ENCODE measurements at places on chromosomes 11 and 22. TPM values are rescaled to one million over a fixed set of nuclear protein-coding genes. Genes with fewer than 3 reads are reported as not detected.
A peak's percentile ranks its signal among the peaks of the same experiment; 100 is the strongest.

DNA sequence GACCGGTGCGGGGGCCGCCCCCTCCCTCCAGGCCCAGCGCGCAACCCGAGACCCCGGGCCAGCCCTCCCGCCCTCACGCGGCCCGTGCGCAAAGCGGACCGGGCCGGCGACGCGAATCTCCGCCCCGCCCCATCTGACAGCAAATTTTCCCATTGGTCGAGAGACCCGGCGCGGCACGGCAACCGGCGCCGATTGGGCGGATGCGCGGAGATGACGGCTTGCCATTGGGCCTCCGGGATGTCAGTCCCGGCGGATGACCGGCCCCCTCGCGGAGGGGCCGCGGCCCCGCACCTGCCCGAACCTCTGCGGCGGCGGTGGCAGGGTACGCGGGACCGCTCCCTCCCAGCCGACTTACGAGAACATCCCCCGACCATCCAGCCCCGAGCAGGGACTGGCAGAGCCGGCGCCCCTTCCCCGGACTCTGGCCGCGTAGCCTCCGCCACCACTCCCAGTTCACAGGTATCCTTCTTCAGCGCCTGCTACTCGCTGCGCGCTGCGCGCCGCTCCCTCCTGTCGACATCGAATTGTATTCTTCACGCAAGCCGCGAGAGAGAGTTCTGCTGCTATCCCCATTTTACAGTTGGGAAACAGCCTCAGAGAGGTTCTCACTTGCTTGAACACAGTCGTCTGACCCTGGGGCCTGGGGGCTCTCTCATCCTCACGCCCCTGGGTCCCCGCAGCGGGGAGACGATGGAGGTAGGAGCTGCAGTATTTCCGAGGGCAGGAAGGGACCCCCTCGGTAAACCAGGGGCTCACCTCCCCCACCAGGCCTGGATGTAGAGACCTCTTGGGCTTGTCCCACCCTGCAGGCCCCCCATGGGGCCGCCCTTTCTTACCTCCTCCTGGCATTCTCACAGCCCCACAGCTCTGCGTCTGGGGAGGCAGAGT, at the start of gene ARVCF:
Gene ARVCF (minus strand): TSS at position 90 of the 888 bp plus-strand sequence. CDS start 26,029 bp downstream, outside the sequence.
- peaks cover 26% of the 10 kb centered on the region for H3K4me1 ChIP-seq
- DNase-seq, result peak; percentile 94
- peak within 1 kb of the TSS; percentile 73 for H3K4me3 ChIP-seq
- H3K36me3 ChIP-seq, result no peaks in the 10 kb centered on the region

DNA sequence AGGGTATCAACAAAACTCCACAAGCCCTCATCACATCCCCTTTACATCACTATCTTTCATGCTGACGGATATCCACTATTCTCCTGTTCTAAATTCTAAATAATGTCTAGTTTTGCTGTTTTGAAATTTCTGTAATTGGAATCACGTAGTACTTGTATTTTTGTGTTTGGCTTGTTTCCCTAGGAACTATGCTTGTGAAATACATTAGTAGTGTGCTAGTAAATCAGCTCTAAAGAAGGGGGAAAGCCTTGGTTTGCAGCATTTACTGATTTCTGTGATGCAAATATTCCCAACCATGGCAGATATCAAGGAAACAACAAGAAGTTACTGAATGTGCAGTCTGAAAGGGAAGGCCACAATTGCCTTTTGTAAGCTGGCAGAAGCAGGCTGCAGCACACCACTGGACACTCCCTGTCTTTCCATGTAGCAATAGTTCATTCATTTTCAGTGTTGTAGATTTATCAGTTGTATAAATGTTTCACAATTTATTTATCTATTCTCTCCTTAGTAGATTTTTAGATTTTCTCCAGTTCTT, 4.7 kb upstream of the FOLH1 start:
- no peaks in the 10 kb centered on the region for H3K36me3 ChIP-seq
- no peaks in the 10 kb centered on the region for H3K4me1 ChIP-seq
- no peak overlapping the region for H3K27ac ChIP-seq

DNA sequence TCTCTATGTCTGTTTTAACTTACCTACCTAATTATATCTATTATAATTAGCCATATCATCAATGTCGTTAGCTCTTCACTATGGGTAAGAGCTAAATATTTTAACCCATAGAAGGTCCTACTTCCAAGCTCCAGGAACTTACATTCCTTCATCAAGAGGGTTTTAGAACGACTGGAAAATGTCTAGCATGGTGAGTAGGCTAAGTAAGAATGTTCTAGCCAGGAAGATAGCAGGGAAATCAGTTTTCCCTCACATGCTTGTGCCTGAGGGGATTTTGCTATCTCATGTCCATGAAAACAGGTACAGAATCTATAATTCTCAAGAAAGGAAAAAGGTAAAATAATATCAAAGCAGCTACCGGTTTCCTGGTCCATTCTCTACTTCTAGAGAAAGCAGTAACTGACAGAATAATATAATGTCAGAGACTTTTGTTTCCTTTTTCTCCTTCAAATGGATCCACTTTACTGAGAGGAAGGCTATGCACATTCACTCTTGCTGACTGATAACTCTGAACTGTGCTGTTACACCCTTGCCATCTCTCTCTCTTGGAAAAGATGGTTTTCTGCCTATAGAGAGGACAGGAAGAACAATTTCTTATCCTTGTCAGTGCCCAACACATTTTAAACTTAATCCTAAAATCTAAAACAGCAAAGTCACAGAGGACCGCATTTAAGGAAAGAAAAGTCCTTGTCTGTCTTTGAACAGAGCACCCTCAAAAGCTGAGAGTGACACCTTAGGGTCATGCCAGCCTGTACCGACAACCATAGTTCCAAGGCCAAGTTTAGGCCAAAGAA, 67.0 kb downstream of the MAML2 start:
- H3K27ac ChIP-seq, result peak overlapping the region; percentile 21
- DNase-seq, result no peak
- no peak overlapping the region for H3K4me3 ChIP-seq
- H3K27me3 ChIP-seq, result no peaks in the 10 kb centered on the region
- peaks cover 57% of the 10 kb centered on the region for H3K4me1 ChIP-seq
- no peaks in the 10 kb centered on the region for H3K36me3 ChIP-seq

The CCDC117 gene
- 16.8 TPM for total RNA-seq

GRCh38 chr11:96065379-96065778, 141.5 kb upstream of the MTMR2 start:
- no peak for DNase-seq
- no peaks in the 10 kb centered on the region for H3K27me3 ChIP-seq
- H3K4me1 ChIP-seq, result no peaks in the 10 kb centered on the region
- no peak overlapping the region for H3K27ac ChIP-seq
- no peak overlapping the region for H3K4me3 ChIP-seq

GRCh38 chr22:41925783-41926460, 684 bp downstream of the TNFRSF13C start:
- H3K27me3 ChIP-seq, result peaks cover 45% of the 10 kb centered on the region
- no peaks in the 10 kb centered on the region for H3K36me3 ChIP-seq
- H3K27ac ChIP-seq, result peak overlapping the region; percentile 34
- H3K4me3 ChIP-seq, result peak overlapping the region; percentile 14
- DNase-seq, result peak; percentile 87
- H3K4me1 ChIP-seq, result peaks cover 13% of the 10 kb centered on the region

DNA sequence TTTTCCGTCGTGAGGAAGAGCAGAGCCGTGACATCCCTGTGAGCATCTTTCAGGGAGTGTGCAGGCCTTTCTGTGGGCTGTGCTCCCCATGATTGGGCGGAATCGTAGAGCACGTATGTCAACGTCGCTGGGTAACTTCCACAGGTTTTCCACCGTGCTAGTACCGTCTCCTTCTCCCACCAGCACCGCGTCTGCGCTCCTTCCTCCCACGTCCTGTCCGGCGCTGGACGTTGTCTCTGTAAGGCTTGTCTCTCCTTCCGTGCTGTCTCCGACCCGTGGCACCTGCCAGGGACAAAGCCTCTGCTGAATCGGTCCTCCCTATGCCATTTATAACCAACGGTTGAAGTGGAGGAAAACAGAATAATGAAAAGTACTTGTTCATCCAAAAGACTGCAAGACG, 386.7 kb downstream of the BRD1 start:
- H3K36me3 ChIP-seq, result no peaks in the 10 kb centered on the region
- no peak overlapping the region for H3K27ac ChIP-seq

GRCh38 chr22:49779211-49779610, 48.5 kb downstream of the BRD1 start:
- H3K27ac ChIP-seq, result no peak overlapping the region
- peaks cover 8% of the 10 kb centered on the region for H3K4me1 ChIP-seq
- no peaks in the 10 kb centered on the region for H3K36me3 ChIP-seq
- DNase-seq, result no peak
- no peaks in the 10 kb centered on the region for H3K27me3 ChIP-seq

GRCh38 chr11:128194216-128194615, 393.1 kb downstream of the ETS1 start:
- H3K36me3 ChIP-seq, result no peaks in the 10 kb centered on the region
- no peak overlapping the region for H3K4me3 ChIP-seq
- DNase-seq, result no peak

- H3K4me1 ChIP-seq, result peaks cover 20% of the 10 kb centered on the region
- H3K27ac ChIP-seq, result no peak overlapping the region
- no peaks in the 10 kb centered on the region for H3K36me3 ChIP-seq
- H3K4me3 ChIP-seq, result no peak overlapping the region
- peak; percentile 73 for DNase-seq
Measured at GRCh38 chr11:1260023-1260501, 37.2 kb downstream of the MUC5B start.

The SULT4A1 gene
- 0.68 TPM for total RNA-seq

- peaks cover 12% of the 10 kb centered on the region for H3K4me1 ChIP-seq
- H3K27ac ChIP-seq, result peak overlapping the region; percentile 84
- no peaks in the 10 kb centered on the region for H3K27me3 ChIP-seq
- DNase-seq, result peak; percentile 72
- H3K36me3 ChIP-seq, result no peaks in the 10 kb centered on the region
- no peak overlapping the region for H3K4me3 ChIP-seq
Measured at GRCh38 chr11:34600339-34601084, 20.4 kb upstream of the EHF start.

The MS4A14 gene
- total RNA-seq, result 2.7 TPM

The ADORA2A gene
- total RNA-seq, result not detected

The MYBPC3 gene
- not detected for total RNA-seq

The FAM180B gene
- total RNA-seq, result not detected

DNA sequence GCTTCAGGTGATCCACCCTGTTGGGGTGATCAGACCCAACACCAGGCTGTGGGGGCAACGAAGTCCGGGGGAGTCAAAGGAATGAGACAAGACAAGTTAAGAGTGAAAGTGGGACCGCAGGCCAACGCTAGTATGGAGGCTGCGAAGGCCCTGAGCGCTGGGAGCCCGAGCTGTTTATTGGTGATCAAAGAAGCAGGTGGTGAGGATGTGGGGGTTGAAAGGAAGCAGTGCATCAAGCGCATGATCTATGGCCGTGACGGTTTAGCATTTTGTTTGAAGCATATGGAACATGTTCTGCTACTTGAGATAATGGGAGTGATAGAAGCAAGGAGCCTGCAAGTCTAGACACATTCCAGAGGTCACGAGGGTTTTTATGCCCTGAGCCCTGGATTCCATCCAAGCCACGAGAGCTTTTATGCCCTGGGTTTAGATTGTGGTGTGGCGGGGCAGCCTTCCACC, 49.5 kb downstream of the MCHR1 start:
- peaks cover 36% of the 10 kb centered on the region for H3K4me1 ChIP-seq
- H3K4me3 ChIP-seq, result no peak overlapping the region
- no peaks in the 10 kb centered on the region for H3K27me3 ChIP-seq

DNA sequence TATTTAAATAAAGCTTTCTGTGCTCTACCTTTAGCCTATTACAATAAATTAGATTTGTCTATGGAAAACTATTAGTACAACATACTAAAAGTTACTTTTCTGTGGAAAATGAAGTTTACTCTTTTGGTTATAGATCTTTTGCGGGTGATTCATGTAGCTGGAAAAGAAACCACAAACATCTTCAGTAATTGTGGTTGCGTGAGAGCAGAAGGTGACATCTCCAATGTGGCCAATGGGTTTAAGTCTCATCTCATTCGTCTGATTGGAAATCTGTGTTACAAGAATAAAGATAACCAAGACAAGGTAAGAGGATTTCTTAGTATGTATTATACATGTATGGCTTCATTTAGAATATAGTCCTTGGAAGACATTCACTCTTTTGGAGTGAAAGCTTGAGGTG, 68.6 kb downstream of the ATXN10 start:
- H3K4me1 ChIP-seq, result peaks cover 5% of the 10 kb centered on the region
- no peak overlapping the region for H3K4me3 ChIP-seq
- peaks cover 29% of the 10 kb centered on the region for H3K36me3 ChIP-seq
- DNase-seq, result no peak
- no peak overlapping the region for H3K27ac ChIP-seq
- H3K27me3 ChIP-seq, result no peaks in the 10 kb centered on the region

The USP35 gene
- total RNA-seq, result 7.4 TPM
